Esophagus muscularis mucosa (tissue), 4 donors: ENCODE measurements at places on chromosomes 1 and 21. TPM values are rescaled to one million over a fixed set of nuclear protein-coding genes. Genes with fewer than 3 reads are reported as not detected.

Gene SIK1
- total RNA-seq = 3.6 TPM

Gene IL23R
- total RNA-seq = not detected

GRCh38 chr1:64691626-64692025, 53.2 kb upstream of the RAVER2 start:
- H3K36me3 ChIP-seq = no peaks in the 10 kb centered on the region
- peaks cover 10% of the 10 kb centered on the region for H3K4me1 ChIP-seq
- no peak for DNase-seq
- H3K27ac ChIP-seq = peak overlapping the region; percentile 42
- no peaks in the 10 kb centered on the region for H3K27me3 ChIP-seq
- H3K4me3 ChIP-seq = peak overlapping the region; percentile 50

- peaks cover 52% of the 10 kb centered on the region for H3K27me3 ChIP-seq
- H3K36me3 ChIP-seq = no peaks in the 10 kb centered on the region
- no peak for DNase-seq
- H3K4me1 ChIP-seq = no peaks in the 10 kb centered on the region
- H3K4me3 ChIP-seq = no peak overlapping the region
Measured at GRCh38 chr1:13500806-13501205, 13.0 kb downstream of the LRRC38 start.

- DNase-seq = peak; percentile 75
- H3K4me1 ChIP-seq = no peaks in the 10 kb centered on the region
- H3K36me3 ChIP-seq = no peaks in the 10 kb centered on the region
- no peak overlapping the region for H3K27ac ChIP-seq
- no peak overlapping the region for H3K4me3 ChIP-seq
Measured at GRCh38 chr1:55735106-55735505, 519.9 kb upstream of the USP24 start.

DNA sequence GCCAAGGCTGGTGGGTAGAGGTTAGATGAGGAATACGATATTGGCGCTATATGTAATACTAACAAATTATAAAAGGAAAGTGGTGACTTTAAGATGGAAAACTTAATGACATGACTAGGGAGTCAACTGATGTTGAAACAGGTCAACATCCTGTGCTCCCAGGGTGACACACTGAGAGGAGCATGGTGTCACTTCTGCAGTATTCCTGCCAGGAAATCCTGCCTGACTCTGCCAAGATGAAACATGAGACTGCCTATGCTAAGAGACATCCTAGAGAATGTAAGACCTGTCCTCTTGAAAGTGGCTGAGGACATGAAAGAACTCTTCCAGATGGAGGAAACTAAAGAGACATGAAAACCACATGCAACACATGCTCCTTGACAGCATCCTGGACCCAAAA, 65.0 kb upstream of the KCND3 start:
- no peaks in the 10 kb centered on the region for H3K4me1 ChIP-seq
- H3K27ac ChIP-seq = no peak overlapping the region
- no peak overlapping the region for H3K4me3 ChIP-seq
- no peaks in the 10 kb centered on the region for H3K36me3 ChIP-seq

DNA sequence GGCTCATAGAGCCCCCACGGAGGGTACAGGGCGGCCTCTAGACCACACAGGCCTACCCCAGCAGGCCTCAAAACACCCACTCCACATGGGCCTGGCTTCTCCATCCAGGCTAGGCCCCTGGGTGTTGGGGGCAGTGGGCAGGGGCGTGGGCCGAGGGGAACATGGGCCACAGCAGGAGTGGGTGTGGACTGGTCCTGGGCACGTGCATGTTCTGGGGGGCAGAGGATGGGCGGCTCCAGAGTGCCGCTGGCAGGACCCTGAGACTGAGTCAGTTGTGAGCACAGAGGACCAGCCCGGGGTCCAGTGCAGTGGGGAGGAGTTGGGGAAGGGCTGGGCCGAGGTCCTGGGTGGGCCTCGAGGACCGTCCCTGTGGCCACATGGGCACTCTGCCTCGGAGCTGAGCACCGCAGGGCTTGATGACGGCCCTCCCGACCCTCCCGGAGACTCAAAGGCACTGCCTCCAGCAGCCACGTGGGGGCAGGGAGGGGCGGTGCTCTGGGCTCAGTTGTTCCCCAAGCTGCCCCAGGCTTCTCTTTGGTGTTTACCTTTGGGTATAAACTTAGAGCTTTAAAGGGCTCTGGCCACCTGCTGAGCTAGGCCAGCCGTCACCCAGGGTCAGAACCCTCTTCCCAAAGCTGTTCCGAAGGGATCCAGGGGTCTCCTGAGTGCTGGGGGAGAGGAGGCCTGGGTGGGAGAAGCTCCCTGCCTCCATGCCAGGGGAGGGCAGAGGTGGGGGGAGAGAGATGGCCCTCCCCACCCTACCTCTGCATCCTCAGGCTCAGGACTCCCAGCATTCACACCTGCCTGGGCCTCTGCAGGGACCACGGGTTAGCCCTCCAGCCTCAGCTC, 79.9 kb downstream of the MORN1 start:
- no peak for DNase-seq
- H3K36me3 ChIP-seq = peaks cover 30% of the 10 kb centered on the region
- peak overlapping the region; percentile 93 for H3K27ac ChIP-seq
- H3K4me1 ChIP-seq = peaks cover 68% of the 10 kb centered on the region
- H3K27me3 ChIP-seq = no peaks in the 10 kb centered on the region
- no peak overlapping the region for H3K4me3 ChIP-seq
